ENCODE measurements at places on chromosomes 2 and 18.

DNA sequence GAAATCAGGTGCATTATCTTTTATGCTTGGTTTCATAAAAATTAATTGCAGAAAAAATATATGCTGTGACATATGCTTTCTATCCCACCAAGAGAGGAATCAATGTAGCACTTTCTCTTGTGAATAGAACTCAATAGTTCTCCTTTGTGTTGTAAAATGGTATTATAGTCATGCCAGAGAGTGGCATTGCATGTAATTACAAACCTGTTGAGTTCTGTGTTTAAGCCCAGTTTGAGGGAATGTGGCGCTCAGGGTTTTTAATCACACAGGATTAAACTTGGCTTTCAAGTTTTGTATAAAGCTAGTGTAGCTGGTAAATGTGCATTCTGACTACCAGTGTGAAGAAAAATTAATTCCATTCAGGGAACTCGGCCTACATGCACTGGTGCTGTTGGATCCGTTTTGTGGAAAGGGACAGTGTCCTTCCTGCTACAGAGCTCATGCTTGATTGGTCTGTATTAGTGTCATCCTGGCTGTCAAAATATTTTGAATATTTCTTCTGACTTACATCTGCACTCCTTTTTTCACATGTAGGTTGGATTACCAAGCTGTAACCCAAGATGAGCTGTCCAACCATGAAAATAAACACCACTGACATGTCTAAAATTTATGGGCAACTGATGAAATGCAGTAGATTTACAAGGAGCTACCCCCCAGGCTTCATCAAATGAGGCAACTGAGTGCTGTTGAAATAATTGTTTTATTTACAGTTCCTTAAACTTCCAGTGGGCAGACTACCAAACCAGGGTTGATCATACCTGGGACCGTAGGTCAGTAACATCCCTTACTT is 80.3 kb downstream of the SLC4A3 start:
- DNase-seq = no peak

- no peak for DNase-seq
Observed at GRCh38 chr2:178193823-178194599, at the start of gene OSBPL6. TSS of gene OSBPL6 (plus strand) at chr2:178194512. CDS start at chr2:178306185, 111,673 bp downstream.

- no peak for DNase-seq
Observed at GRCh38 chr2:54208364-54209240, 47.4 kb downstream of the TSPYL6 start.

- no peak for DNase-seq
Observed at GRCh38 chr2:183998041-183998796, 600.1 kb upstream of the ZNF804A start.

DNA sequence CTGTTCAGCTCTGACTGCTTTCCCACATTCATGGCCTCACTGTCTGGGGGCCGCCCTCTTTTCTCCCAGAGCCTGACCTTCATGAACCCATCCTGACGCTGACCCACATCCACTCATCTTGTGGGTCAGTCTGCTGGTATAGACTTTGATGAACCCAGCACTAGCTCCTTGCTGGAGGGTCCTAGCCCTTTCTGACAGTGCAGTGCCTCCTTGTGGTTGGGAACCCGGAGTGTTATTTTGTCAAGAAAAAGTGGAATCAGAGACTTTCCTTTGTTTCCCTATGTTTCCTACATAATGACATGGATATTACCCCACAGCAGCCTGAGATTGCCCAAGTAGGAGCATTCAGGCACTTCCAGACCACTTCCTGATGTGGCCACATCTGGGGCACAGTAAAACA is 19.3 kb upstream of the OSR1 start:
- no peak for DNase-seq

- no peak for DNase-seq
Observed at GRCh38 chr2:33406622-33407021, 69.8 kb upstream of the RASGRP3 start.

GRCh38 chr2:64938607-64939285 is 50.5 kb upstream of the SLC1A4 start:
- DNase-seq = no peak

DNA sequence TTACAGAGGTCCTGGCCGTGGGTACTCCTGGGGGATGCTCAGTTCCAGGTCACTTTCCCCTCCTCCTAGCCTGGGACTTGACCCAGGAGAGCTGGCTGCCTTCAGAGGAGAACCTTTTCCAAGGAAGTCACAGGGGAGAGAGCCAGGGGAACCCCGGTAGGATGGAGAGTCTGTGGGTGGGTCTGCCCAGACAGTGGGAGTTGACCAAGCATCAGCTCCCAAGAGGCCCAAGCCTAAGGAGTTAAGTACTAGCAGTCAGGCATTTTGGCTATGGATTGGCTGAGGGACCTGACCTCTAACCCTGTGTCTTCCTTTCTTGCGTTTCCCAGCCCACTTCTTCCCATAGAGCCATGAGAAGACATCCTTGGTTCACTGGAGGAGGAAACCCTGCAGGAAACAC is 48.8 kb upstream of the PLB1 start:
- DNase-seq = no peak

GRCh38 chr18:46152436-46152807 is 48.2 kb downstream of the HAUS1 start:
- no peak for DNase-seq

GRCh38 chr2:235504441-235505180 is 10.8 kb downstream of the AGAP1 start:
- no peak for DNase-seq

- no peak for DNase-seq
Observed at GRCh38 chr2:204945376-204945775, 400.1 kb downstream of the PARD3B start.

- no peak for DNase-seq
Observed at GRCh38 chr18:72456802-72457201, 87.3 kb downstream of the CBLN2 start.

DNA sequence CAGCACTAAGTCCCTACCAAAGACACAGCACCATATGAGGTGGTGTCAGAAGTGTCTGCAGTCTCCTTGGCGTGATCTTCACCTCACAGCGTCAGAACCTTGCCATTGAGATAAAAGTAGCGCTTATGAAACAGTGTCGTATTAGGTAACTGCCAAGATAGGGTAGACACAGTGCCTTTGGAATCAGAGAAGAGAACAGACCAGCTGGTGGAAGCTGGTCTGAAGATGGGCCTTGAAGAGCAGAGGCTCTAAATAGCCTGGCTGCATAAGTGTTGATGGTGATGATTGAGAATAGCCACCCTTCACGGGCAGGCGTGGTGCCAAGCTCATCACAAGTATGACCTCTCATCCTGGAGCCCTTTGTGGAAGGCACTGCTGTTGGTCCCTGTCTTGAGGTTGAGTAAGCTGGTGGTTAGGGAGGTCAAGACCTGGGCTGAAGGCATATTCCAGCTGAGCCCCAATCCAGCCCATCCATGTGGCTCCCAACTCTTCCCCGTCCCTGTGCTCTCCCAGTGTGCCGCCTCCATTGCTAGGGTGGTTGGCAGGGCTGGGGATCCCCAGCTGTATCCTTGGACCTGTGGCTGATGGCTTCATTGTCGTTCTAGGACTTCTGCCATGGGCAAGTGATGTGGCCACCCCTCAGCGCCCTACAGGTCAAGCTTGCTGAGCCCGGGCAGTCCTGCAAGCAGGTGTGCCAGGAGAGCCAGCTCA is 187.4 kb downstream of the MGAT5 start:
- DNase-seq = no peak

- DNase-seq = no peak
Observed at GRCh38 chr2:128958241-128958640, 639.6 kb upstream of the HS6ST1 start.

GRCh38 chr2:4134551-4135550 is 431.5 kb downstream of the DCDC2C start:
- DNase-seq = no peak

DNA sequence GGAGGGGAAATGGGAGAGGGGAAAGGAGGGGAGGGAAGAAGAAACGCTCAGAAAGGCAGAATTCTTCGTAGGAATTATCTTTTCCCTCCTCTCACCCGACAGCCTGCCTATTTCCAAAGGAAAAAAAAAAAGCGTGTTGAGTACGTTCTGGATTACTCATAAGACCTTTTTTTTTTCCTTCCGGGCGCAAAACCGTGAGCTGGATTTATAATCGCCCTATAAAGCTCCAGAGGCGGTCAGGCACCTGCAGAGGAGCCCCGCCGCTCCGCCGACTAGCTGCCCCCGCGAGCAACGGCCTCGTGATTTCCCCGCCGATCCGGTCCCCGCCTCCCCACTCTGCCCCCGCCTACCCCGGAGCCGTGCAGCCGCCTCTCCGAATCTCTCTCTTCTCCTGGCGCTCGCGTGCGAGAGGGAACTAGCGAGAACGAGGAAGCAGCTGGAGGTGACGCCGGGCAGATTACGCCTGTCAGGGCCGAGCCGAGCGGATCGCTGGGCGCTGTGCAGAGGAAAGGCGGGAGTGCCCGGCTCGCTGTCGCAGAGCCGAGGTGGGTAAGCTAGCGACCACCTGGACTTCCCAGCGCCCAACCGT is at the start of gene GAD1:
Gene GAD1 (plus strand): TSS at position 384 of the 589 bp plus-strand sequence. CDS start 1,705 bp downstream, outside the sequence.
- no peak for DNase-seq

DNA sequence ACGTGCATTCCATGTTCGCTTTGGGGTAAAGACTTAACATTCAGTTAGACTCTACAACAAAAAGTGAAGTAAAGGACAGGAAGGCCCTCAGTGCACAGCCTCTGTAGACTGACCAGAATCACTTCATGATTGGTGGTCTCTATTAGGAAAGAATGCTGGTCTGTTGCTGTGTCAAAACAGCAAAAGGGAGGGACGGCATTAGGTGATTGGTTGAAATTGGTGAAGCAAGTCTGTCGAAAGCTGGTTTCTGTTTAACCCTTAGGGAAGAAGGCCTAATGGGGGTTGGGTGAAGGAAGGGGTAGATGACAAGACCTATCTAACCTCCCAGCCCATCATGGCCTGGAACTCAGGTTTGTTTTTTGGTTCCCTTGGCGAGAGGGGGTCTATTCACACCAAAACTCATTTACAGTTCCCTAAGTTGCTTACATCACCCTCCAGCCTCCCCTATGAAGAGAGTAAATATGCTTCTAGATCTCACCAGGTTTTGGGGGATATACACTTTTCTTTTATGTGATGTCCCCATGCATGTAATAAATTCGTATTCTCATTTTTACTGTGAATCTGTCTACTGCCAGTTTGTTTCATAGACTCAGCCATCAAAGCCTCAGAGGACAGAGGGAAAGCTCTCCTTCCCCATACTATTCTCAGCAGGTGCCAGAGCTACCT is 65.6 kb downstream of the TMEM17 start:
- DNase-seq = no peak

DNA sequence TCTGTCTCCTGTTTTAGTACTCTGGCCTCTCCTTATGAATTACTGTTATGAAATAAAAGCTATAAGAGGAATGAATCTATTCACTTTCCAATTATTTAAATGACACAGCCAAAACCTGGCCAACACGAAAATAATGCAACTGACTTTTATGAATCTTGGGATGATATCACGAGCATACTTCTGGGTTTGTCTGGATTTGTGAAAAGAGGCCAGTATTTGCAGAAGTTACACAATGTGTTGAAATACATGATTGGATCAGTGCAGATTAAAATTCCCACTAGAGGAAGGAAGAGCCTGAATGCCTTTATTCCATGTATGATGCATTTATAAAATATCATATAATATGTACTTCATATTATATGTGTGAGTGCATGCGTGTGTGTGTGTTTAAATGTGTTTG is 418.2 kb downstream of the GRB14 start:
- no peak for DNase-seq

DNA sequence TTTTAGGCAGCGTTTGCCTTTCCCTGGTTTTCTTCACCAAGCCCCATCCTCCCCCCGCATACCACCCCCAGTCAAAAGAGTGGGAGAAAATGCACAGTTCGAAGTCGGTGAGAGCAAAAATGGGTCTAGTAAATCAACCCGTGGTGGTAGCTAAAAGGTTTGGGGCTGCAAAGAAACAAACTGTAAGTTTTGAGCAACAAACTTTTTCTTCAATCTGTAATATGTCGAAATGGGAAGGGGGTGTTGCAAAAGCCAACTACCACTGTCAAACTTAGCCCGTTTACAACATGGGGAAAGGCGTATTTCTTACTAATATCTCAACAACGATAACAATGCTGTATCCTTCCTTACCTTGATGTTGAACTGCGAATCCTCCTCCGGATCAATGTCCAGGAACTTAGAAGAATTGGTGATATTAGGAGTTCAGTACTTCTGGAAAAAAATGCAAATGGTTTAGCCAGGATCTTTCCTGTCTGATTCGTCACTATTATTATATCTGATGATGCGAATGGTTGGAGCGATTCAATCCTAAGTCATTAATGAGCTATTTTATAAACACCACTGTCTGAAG is 2.4 kb upstream of the SATB2 start:
- DNase-seq = no peak

GRCh38 chr18:68414407-68414806 is 300.5 kb downstream of the TMX3 start:
- DNase-seq = no peak

DNA sequence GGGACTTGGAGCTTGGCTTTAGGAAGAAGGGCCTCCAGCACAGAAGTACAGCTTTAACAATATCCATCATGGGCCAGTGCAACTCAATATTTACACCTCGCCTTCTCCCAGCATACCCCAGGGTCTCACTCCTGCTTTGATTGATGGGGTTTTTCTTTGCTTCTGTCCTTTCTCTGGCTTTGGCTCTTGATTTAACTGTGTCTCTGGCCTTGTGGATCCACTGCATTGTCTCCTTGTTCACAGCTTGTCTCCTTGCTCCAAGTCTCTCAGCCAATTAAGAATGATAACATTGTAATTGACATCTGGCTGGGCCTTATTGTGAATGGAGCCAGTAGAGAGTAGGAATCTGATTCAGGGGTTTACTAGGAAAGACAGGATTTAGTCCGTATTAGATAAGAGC is 1019.5 kb downstream of the TMEM182 start:
- DNase-seq = no peak

GRCh38 chr2:156615836-156616322 is 179.7 kb downstream of the GPD2 start:
- no peak for DNase-seq

GRCh38 chr2:50648041-50648700 is 383.8 kb downstream of the NRXN1 start:
- no peak for DNase-seq

DNA sequence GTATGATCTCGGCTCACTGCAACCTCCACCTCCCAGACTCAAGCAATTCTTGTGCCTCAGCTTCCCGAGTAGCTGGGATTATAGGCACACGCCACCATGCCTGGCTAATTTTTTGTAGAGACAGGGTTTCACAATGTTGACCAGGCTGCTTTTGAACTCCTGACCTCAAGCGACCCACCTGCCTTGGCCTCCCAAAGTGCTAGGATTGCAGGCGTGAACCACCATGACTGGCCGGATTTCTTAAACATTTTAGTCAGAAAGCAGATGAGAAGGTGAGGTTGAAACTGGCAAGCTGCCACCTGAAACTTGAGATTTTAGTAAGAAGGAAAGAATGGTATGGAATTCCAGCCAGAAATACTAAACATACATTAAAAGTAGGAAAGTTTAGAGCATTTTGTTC is 31.9 kb downstream of the KLHL23 start:
- no peak for DNase-seq

GRCh38 chr18:37124516-37124915 is 295.6 kb downstream of the KIAA1328 start:
- DNase-seq = no peak
